ENCODE measurements at places on chromosomes 6 and 20.

- no peak for DNase-seq
Measured at GRCh38 chr6:168469926-168470325, 28.9 kb downstream of the SMOC2 start.

DNA sequence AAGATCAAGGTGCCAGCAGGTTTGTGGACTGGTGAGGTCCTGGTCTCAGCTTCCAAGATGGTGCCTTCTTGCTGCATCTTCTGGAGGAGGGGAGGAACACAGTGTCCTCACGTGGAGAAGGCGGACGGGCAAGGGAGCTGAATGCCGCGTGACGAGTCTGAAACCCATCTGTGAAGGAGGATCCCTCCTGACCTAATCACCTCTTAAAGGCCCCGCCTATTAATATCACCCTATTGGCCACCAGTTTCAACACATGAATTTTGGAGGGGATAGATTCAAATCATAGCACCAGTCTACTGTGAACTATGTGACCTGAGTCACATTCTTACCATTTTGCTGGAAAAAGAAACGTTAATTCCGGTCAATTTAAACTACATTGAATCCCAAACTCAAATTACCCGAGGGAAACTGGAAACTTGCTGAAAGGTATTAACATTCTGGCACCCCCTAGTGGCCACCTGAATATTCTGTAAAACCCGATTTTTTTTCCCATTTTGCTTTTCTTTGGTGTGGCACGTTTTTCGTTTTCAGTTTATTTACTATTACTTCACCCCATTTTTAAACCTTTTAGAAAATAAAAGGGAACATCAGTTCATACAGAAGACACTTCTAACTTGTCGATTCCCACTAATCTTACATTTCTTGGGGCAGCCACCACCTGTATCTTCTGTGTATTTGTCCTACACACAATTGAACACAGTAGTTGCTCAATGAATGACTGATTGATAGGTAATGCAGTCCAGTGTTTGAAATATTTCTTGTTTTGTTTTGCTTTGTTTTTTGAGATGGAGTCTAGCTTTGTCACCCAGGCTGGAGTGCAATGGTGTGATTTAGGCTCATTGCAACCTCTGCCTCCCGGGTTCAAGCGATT lies 17.9 kb upstream of the CCDC170 start:
- no peak for DNase-seq

DNA sequence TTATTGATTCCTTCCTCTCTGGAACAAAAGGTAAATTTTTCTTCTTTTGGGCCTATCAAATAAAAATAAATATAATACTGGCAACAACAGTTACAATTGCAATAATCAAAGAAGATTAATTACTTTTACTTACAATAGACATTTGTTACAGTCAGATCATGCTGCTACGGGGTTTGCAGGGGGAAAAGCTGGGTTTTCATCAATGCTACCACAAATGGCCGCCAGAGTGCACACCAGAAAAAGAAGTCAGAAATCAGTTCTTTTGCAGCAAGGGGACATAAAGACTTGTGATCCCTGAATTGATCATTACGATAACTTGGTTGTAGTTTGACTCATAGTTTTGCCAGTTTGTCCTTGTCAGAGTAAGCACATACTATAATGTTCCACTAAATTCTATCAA lies 714.5 kb upstream of the EYS start:
- DNase-seq, result no peak

DNA sequence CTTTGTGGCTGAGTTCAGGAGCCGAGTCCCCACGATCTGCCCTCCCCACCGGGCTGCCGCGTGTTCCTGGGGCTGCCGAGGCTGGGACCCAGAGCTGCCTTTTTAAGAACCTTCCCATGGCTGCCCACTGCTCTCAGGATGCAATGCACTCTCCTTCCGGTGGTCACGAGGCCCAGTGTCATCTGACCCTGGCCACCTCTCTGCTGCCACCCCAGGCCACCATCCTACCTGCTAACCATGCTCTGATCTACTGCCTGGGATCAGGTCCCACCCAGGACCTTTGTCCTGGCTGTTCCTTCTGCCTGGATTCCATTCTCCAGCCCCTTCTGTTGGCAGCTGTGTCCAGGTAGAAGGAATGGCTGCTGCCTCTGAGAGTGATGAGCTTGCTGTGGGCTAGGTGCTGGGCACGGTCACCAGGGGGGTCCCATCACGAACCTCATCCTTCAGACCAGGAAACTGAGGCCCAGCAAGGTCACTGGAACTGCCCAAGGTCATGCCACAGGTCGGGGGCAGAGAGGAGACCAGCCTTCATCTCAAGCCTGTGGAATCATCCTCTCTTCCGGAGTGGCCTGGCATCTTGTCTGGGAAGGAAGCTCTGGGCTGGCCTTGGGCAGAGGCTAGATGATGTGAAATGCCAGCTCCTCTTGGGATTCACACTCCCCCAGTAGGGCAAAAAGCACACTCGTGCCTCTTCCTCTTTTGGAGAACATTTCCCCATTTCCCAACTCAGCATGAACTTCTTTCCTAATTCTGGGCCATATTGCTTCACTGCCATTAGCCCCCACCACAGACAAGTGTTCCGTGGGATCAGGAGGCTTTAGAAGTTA lies 20.5 kb downstream of the PCK1 start:
- DNase-seq, result no peak

- no peak for DNase-seq
Measured at GRCh38 chr6:106502559-106502958, 126.7 kb downstream of the RTN4IP1 start.

Measured in stimulated activated CD4-positive, alpha-beta T cell treated with anti-CD3 and anti-CD28 coated beads, Interleukin-1b, Interleukin-23, amount 100 ng/mL, for 1 hour (primary cell).